ENCODE measurements at places on chromosomes 12 and 14.

DNA sequence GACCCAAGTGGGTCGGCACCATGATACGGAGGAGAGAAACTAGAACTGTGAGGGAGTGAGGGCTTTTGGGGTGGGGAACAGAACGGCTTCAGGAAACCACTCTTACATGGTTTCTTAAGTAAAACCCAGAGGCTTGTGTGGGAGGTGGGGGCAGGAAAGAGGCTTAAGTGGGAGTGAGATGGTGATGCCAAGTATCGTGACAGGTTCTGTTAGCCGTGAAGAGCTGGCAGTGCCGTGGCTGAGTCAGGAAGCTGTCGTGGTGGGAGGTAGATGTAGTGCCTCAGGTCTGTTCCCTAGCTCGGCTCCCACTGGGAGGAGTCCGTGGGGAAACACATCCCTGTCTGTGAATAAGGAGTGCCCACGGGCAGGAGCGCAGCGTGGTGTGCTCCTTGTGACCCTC, 185.8 kb upstream of the FKBP4 start:
- no peak for DNase-seq

DNA sequence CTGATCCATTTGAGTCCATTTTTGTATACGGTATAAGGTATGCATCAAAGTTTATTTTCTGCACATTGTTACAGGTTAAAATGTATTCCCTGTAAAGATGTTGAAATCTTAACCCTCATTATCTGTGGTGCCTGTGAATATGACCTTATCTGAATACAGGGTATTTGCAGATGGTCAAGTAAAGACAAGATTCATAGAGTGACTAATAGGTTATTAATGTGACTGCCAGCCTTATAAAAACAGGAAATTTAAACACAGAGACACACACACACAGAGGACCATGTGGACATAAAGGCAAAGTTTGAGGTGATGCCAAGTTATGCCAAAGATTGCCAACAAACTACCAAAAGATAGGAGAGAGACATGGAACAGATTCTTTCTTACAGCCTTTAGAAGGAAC, 347.2 kb upstream of the DCN start:
- no peak for DNase-seq

DNA sequence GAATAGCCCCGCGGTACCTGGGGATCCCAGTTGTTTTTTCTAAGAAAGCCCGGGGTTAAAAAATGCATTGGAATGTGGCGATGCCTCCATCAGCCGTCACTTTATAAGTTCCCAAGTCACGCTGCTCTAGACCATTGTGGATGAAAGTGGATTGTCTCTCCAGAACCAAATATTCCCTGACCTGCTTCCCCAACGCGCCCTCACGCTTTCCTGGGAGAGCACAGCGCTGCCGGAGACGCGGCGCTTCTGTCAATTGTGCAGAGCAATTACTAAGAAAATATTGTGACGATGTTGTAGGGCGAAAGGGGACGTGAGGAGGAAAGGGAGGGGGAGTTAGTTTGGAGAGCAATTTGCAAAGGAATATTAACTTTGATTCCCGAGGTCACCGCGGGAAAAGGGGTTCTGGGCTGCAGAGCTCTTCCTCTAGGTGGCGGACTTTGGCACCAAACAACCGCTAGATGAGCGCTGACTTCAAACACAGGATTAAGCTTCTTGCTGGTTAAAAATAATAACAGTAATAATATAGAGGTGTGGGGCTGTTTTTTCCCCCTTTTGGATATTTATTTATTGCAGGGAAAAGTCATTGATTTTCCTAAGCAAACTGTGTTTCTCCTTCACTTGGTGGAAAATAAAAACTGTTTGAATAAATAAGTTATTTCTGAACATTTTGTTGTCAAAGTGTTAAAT, 9.6 kb upstream of the FOXG1 start:
- DNase-seq = no peak

DNA sequence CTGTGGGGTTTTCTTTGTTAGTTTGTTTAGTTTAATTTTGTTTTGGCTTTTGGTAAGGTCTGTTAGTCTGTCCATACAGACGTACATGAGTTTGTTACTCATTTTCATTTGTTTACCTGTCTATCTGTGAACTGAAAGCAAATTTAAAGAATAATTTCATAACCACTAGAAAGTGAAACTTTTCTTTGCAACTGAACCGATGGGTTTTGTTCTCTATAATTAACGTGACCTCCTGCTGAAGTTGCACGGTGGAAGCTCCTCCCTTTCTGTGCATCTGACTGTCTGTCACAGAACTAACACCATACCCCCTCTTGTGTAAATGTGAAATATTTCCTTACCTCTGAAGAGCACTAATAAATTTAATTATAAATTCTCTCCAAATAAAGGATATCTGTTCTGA, 595.5 kb downstream of the GALC start:
- DNase-seq = no peak

- no peak for DNase-seq
Measured at GRCh38 chr12:24356240-24356804, 406.9 kb upstream of the SOX5 start.

GRCh38 chr14:105187116-105187515, 6.0 kb upstream of the NUDT14 start:
- DNase-seq = no peak

DNA sequence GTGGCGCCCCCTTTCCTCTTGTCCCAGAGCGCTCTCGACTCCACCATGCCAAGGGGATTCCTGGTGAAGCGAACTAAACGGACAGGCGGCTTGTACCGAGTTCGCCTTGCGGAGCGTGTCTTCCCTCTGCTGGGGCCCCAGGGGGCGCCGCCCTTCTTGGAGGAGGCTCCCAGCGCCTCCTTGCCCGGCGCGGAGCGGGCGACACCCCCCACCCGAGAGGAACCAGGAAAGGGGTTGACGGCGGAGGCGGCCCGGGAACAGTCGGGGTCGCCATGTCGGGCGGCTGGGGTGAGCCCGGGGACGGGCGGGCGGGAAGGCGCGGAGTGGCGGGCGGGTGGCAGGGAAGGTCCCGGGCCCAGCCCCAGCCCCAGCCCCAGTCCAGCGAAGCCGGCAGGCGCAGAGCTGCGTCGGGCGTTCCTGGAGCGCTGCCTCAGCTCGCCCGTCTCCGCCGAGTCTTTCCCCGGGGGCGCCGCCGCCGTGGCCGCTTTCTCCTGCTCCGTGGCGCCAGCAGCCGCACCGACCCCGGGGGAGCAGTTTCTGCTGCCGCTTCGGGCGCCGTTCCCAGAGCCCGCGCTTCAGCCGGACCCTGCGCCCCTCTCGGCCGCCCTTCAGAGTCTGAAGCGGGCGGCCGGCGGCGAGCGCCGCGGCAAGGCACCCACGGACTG, 376 bp downstream of the INSM2 start:
- no peak for DNase-seq

DNA sequence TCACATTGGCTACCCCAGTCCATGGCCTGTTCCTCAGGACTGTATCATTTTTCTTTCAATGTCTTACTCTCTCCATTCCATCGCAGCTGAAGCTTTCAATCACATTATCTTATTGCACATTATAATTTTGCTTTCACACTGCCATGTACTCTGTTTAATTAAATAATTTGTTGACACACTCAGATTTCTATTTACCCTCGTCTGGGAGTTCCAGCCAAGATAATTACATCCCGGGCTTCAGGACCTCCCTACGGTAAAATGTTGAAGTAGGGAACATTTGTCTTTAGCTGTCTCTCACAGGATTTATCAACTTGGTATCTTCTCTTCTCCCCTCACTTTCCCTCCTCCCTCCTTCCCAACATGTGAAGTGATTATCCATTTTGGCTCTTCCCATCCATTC, 177.2 kb upstream of the RASSF8 start:
- DNase-seq = no peak

DNA sequence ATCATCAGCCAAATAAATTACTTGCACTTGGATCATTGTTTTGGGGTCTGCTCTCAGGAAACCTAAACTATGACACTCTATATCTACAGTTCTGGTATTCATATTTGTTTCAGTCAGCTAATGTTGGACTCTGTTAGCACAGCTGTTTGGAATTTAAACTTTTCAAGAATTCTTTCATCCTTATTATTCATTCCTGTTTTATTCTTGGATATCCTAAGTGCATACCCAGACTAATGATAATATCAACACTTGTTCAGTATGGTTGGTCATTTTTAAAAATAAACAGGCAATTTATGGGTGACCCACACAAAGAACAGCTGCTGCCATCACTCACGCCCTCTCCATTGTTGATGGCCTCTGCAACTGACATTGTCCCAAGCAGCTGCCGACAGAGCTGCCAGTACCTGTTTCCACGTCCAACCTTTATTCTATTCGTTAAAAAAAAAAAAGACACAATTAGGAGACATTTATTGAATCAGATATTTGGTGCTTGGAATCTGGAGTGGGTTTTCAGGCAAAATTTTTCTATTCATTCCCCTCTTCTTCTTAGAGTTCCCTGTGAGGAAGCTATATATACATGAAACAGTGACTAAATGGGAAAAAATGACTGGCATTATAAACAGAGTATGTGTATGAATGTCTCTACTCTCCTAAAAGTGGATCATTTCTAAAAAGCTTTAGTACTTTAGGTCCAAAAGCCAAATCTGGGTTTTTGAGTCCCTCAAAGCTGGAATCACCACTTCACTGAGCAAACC, 252.1 kb upstream of the NAV3 start:
- no peak for DNase-seq

GRCh38 chr12:27425306-27425705, 21.2 kb upstream of the SMCO2 start:
- no peak for DNase-seq

DNA sequence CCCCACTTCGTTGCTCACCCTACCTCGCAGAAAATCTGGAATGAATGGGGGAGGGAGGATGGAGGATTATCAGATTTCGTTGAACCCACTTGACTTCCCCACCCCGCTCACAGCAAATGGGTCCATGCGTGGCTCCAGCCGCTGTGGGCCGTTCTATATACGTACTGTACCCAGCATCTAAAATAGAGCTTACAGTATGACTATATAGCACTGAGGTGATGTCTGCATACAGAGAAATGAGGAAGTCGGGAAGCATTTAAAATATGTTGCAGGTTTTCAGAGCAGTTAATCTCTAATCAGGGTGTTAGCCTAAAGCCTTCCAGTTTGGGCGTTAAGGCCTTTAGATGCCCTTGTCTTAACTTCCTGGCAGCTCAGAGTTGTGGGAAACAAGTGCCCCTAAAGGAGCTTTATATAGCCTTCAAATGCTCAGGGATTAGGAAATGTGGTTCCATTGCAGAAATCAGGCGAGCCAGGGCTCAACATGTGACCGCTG, 1.4 kb downstream of the BICDL1 start:
- DNase-seq = no peak

GRCh38 chr14:50845166-50845565, 14.2 kb upstream of the NIN start:
- DNase-seq = no peak

- no peak for DNase-seq
Measured at GRCh38 chr14:89640141-89640540, 223.1 kb upstream of the FOXN3 start.

DNA sequence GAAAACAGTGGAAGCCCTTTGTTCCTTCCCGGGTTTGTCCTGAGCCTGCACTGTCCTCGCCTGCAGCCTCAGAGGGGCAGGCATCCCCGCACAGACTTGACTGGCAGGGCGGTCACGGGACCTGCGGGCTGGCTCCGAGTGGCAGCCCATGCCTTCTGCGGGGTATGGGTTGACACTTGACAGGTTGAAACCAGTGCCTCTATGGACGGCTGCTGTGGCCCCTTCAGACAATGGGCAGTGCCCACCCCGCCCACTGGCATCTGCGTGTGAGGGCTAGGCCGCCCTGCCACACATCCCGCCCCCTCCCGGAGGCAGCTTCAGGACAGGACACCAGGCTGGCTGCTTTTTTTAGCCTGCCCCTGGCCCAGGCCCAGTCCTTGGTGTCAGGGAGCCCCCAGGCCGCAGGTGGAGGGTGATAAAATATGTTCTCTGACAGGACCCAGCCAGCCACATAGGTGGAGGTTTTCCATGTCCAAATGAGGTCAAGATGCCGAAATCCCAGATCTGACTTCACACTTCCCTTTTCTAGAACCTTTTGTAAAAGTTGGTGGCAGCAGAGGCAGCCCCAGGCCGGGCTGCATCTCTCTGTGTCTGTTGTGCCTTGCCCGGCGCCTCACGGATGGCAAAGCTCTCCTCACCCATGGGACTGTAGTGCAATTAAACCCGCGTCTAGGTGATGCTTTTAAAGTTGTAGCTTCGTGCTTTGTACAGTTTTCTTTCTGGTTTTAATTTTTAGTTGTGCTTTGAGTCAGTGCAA, 10.0 kb downstream of the ANKRD9 start:
- no peak for DNase-seq

DNA sequence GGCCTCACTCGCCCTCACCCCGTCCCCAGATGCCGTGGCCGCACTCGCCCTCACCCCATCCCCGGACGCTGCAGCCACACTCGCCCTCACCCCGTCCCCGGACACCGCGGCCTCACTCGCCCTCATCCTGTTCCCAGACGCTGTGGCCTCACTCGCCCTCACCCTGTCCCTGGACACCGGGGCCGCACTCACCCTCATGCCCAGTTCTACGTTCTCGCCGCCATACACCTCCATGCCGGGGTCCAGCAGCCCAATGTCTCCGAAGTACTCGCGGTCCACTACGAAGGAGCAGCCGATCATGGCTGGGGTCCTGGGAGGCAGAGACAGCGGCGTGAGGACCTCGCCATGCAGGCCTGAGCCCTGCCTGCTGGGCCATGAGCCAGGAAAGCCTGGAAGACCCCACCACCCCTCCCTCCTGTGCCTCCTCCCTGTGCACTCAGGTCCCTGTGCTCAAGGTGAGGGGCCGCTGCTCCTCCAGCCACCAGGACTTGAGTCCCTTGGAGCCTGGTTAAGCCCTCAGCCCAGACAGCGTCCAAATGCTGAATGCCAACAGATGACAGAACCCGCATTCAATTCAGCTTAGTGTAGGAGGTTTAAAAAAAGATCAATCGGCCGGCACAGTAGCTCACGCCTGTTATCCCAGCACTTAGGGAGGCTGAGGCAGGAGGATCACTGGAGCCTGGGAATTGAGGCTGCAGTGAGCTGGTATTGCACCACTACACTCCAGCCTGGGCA, 81.5 kb downstream of the GALNT9 start:
- DNase-seq = no peak

- no peak for DNase-seq
Measured at GRCh38 chr12:54222609-54223008, 33.8 kb upstream of the SMUG1 start.

DNA sequence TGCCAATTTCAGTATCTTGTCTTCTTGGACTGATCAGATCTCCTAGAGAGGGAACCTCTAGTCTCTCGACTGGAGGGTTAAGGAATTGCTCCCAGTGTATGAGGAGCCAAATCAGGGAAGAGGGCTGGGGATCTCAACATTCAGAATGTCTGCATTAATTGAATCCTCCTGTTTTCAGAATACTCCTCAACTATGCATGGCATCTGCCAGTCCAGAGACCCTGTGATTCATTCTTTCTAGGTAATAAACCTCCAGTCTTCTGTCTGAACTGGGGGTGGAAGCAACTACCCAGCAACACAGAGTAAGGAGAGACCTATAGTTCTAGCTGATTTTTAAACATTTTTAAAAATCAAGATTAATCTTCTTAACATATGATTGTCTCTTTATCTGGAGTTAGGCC, 92.7 kb downstream of the AKAP6 start:
- no peak for DNase-seq

GRCh38 chr12:25364529-25365339, 114.0 kb upstream of the KRAS start:
- no peak for DNase-seq

Measured in NCI-H1694 (cell line).